ENCODE measurements at places on chromosomes 2 and 18.

- DNase-seq: peak; percentile 62
Observed at GRCh38 chr2:20370191-20370590, 19.5 kb upstream of the PUM2 start.

DNA sequence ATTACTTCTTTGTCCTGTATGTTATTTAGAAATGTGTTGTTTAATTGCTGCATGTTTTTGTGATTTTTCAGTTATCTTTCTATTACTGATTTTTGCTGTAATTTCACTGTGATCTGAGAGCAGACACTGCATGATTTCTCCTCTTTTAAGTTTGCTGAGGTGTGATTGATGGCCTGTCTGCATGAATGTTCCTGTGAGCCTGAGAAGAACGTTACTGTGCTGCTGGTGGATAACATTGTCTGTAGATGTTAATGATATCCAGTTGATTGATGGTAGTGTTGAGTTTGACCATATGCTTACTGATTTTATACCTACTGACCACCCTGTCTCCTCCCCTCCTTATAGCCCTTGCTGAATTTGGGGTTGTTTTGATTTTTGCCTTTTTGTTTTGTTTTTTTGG, 37.4 kb upstream of the KCNG2 start:
- peak; percentile 2 for DNase-seq

DNA sequence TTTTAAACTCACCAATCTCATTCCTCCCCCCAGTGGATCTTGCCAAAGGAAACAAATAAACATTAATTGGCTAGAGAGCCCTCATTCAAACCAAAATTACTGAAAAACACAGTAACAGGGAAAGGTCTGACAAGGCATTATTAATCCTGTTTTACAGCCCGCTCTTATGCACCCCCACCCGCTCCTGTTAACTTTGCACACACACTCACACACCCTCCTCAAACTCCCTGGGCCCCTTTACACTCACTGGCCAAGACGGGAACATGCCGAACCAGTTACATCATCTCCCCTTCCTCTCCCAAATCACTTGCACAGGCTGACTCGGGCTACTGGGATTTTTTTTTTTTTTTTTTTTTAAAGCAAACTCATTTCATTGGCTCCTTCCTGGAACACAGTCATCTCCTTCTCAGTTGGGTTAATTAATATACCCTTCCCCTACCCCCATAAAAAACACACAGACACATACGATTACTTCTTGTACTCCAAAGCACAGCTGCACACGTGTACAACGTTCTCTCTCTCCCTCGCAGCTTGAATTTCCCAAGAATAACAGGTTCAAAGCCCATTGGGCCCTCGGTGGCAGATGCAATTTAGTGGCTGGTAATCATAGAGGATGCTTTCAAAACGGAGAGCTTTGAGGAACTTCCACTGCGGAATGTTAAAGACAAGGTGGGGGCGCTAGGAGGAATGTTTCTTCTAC, 31.8 kb downstream of the KLF7 start:
- peak; percentile 93 for DNase-seq

- no peak for DNase-seq
Observed at GRCh38 chr2:232228332-232228731, 150.2 kb upstream of the ALPP start.

- no peak for DNase-seq
Observed at GRCh38 chr2:135190799-135191198, 138.7 kb downstream of the RAB3GAP1 start.

- no peak for DNase-seq
Observed at GRCh38 chr2:238401551-238401950, 25.2 kb upstream of the ASB1 start.

Measured in sigmoid colon (tissue), 7 donors.